ENCODE measurements at places on chromosomes 5 and 9.

GRCh38 chr9:127485995-127486394, 34.7 kb downstream of the LRSAM1 start:
- DNase-seq: no peak

DNA sequence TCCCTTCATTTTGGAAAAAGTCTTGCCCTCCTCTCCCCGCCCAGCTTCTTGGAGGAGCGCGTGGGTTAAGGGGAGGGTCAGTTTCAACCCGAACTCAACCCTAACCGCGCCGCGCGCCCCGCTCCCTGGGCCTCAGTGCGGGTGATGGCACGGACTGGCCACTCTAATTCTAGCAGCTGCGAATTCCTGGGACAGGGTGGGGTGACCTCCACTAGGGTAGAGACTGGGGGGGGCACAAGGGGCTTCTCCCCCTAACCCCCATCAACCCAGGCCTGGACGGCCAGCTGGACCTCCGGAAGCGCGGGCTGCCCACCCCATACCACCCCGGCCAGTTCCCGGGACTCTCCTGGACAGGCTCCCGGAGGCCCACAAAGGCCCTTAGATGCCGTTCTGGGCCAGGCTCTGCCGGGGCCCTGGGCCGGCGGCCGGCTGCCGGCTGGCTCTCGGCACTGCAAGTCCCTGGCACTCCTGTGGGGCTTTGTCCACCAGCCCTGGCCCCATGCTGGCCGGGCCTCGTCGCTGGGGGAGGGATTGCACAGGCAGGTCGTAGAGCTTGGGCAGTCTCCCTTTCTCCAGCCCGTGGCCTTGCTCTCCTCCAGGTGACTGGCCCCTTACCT, 7.2 kb upstream of the PSD2 start:
- no peak for DNase-seq

- no peak for DNase-seq
Measured at GRCh38 chr5:172453206-172453985, 929 bp downstream of the SH3PXD2B start.

- DNase-seq: no peak
Measured at GRCh38 chr9:94720846-94721549, 5.5 kb upstream of the AOPEP start.

GRCh38 chr5:127568166-127568565, 50.7 kb downstream of the PRRC1 start:
- DNase-seq: no peak

DNA sequence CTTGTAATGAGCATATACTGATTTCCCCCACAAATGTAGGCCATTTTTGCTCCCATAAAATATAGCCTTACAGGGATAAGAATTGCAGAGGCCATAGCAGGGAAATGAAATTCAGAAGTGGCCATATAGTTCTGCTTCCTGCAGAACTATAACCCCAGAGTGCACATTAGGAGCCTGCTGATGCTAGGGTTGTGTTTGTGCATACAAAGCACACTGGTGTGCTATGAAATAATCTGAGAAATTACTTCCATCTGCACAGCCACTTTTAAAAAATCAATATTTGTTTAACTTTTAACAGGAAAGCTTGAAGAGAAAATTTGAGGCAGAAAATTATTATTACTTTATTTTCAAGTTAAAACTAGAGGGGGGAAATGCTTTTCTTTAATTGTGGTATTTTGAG, 380.3 kb downstream of the MRPS30 start:
- no peak for DNase-seq

- DNase-seq: no peak
Measured at GRCh38 chr5:87020099-87020934, 247.4 kb upstream of the RASA1 start.

GRCh38 chr5:89729623-89730301, 679.8 kb downstream of the CETN3 start:
- no peak for DNase-seq

DNA sequence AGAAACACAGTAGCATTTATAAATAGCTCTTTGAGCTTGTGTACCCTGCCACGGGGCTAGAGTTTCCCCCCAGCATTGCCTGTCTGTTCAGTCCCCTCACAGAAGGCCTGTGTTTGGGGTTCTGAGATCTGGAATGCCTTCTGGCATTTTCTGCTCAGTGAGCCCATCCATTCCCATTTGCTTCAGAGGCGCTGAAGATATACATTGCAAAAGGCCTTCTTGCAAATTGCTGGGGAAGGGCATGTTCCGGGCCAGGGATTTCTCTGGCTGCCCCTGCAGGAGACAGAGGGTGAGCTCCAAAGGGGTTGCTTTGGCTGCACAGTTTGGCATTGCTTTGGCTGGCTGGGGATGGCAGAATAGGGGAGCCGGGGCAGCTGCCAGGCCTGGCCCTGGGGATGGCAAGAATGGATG, 308.4 kb downstream of the MSX2 start:
- DNase-seq: no peak

GRCh38 chr9:127778280-127779135, at the start of gene SH2D3C:
Gene SH2D3C (minus strand): TSS chr9:127778666. CDS start chr9:127778627, 39 bp downstream.
- no peak for DNase-seq

- DNase-seq: no peak
Measured at GRCh38 chr5:74258314-74258665, 382.2 kb downstream of the ENC1 start.

DNA sequence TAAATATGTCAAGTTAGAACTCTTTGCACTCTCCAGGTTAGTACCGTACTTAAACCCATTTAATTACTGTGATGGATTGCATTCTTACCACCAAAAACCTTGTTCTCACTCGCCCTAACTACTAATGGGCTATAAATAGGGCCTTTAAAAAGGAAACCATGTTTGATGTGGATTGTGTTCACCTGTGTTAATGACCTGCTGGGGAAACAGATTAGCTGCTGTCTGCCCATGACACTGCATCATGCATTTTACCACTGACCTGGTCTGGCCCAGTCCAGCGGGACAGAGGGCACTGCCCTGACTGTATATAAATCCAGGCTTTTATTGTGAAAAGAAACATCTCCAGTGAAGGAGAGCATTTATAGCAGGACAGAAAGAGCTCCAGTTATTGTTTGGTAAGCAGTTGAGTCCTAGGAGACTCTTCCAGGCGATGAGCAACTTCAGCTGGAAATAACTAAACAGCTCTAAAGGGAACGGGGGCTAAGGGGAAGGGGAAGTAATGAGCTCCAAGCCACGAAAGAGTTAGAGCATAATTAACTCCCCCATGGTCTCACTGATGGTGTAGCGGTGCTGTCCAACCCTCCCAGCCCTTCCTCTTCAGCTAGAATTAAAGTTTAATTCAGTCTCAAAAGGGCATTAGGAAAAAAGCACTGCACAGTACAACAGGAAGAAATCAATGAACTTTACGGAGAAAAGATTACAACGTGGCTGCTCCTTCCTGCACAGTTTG, 303.1 kb downstream of the ENC1 start:
- DNase-seq: no peak

DNA sequence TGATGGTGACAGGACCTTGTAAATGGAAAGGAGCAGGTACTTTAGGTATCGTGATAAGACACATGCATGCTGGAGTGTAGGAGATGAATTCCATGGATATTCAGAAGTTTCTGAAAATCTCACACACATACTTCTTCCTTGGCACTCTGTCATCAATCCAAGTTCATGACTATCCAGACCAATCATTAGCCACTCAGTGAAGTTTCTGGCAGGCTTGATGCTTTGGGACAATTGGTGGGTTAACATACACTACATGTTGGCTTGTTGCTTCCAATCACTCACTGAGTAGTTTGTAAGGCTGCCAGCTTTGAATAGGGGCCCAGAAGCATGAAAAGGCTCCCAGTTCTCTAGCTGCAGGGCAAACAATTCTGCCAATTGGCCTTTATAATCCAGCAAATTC, 147.6 kb downstream of the CEMIP2 start:
- DNase-seq: no peak

GRCh38 chr5:133825631-133826289, 142.7 kb downstream of the C5orf15 start:
- no peak for DNase-seq

- DNase-seq: no peak
Measured at GRCh38 chr5:95862671-95863382, 40.3 kb upstream of the GLRX start.

- DNase-seq: no peak
Measured at GRCh38 chr5:171601266-171601881, 181.9 kb downstream of the FGF18 start.

DNA sequence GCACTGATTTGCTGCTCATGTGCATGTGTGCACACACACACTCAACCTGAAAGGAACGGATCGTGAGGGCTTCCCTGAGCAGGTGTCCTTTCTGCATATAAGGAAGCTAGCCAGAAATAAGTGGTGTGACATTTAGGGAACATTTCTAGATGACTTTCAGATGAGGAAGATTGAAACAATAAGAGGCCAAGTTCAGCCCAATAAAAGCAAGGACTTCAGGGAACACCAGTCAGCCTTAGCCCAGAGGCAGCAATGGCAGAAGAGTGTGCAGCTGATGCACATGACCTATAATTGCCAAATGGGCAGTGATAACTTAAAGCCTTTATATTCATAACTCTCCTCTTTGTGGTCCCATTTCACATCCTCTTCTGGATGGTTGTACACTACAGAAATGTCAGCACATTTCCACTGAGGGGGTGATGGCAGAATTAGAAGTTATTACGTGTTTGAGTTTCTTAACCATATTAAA, 255.5 kb downstream of the TRIM32 start:
- DNase-seq: no peak

DNA sequence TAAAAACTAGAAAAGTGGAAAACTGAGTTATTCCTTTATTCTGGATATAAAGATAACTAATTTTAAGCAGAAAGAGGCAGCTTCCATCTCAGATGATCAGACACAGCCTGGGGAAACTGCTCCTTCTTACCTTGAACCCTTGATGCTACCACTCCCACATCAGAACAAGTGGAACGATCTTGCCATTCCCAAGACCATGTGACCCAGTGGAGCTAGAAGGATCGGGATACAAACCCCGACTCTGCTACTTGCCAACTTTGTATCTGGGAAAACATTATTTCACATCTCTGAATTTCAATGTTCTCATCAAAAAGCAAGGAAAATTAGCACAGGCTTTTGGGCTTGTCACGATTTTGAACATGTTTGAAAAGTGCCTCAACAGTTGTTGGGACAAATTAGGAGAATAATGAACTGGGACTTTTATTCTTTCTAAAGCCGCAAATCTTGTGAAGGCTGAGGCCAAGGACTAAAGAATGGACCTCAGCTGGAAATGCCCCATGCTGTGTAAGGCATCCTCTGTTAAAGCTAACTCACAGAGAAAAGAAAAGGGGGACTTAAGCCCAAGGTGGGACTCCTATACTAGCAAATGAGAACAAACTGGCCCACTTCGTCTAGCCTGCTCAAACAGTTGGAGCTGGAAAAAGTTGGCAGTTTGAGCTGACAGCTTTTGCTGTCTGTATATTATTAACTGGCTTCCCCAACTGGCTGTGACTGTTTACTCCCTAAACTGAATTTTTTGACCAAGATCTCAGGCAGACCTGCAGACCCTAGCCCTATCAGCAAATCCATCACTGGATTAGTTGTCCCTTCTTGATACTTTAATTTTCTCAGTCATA, 552.3 kb downstream of the EFNA5 start:
- DNase-seq: no peak

DNA sequence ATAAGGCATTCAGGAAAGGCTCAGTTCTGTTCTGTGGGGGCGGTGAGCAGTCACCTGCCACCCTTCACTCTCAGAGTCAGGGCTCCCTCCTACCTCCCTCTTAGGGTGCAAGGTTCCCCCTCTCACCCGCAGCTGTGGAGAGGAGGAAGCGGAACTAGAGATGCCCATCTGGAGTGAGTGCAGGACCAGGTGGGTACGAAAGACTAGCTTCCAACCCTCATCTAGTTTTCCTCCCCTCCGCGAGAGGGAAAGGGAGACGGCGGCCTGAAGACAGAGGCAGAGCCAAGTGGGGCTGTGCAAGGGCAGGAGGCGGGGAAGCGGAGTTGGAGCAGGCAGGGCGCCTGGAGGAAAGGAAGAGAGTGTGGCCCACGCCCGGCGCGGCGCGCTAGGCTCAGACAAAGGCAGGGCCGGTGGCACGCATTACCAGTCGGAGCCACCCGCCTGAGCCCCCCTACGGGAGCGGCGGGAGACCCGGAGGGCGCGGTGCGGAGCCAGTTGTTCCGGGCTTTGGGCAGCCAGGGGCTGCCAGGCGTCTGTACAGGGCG, 7.3 kb downstream of the PRR7 start:
- DNase-seq: no peak

GRCh38 chr9:135222881-135223760, 135.7 kb downstream of the OLFM1 start:
- DNase-seq: no peak

GRCh38 chr5:82257247-82257646, 20.9 kb downstream of the RPS23 start:
- no peak for DNase-seq

DNA sequence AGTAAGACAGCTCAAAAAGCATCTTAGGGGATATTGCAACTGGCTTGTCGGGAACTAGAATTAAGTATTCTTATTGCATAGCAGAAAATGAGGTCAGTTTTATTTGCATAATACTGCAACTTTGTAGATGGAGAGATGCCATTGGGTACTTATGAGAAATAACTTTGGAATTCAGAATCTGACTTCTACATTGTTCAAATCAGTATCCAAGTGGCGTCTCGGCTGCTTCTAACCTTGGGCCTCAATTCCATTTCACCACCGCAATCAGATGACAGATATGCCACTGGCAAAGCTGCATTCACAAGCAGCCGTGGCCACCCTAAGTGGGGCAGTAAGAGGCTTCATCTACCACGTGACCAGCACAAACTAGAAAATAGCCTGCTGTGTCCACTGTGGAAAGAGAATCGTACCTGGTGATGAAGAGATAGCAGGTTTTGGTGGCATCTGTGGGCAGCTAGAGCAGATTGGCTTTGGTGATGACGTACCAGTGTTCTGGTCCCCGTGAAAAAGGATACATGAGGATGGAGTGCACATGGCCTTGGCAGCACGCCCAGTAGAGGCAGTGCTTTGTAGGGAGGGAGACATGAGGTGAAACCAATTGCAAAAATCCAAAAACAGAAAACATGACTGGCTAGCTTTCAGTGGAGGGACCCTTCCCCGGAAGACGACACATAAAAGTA, 116.6 kb downstream of the KLHL3 start:
- no peak for DNase-seq

DNA sequence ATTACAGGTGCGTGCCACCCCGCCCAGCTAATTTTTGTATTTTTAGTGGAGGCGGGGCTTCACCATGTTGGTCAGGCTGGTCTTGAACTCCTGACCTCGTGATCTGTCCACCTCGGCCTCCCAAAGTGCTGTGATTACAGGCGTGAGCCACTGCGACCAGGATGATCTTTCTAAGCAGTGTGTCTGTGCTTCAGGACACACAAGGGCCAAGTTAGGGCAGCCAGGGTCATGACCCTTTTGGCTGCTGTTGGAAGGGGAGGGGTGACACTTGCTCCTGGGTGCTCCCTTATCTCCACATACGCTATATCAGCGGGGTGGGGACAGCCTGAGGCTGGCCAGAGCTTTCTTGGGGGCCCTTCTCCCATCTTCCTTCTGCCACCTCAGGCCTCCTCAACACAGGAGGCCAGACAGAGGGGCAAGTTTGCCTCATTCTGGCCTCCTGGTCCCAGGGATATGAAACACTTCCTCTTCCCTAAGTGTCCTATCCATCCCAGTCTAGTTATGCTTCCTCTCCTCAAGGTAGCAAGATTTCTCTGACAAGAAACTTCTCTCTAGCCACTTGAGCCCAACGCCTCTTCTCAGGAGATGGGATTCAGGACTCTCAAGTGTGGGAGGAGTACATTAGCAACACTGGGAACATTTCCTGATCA, 1.9 kb upstream of the ZNF79 start:
- DNase-seq: no peak

All from T follicular helper cell (primary cell).